ENCODE measurements at places on chromosomes 5 and 9. TPM values are rescaled to one million over a fixed set of nuclear protein-coding genes. Genes with fewer than 3 reads are reported as not detected.

DEPDC1B gene
- total RNA-seq, result 3.9 TPM

SAP30L gene
- total RNA-seq, result 22.9 TPM

GARIN3 gene
- total RNA-seq, result not detected

NRARP gene
- not detected for total RNA-seq

IL5 gene
- not detected for total RNA-seq

THG1L gene
- 18.3 TPM for total RNA-seq

All from placental epithelial cell (primary cell).